SHP77 (cell line): ENCODE measurements at places on chromosomes 11 and 22.

GRCh38 chr22:47291565-47292495, 529.4 kb downstream of the TBC1D22A start:
- DNase-seq, result no peak

DNA sequence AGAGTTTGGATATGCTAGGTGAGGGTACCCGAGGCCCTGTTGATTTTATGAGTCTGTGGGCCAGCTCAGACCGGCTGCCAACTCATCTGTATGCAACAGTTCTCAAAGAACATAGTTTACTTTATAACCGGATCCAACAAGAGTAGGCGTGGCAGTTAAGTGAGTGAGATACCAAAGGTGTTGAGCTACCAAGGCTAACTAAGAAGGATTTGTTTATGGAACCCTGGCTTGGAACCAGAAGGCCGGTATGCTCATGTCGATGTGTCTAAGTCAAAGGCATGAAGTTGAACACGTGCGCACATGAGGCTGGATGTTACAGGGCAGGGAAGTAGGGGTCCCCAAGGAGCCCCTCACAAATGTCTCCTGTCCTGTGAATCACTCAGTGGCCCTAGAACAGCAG, at the start of gene KCNJ1:
TSS of gene KCNJ1 (minus strand) at position 20 of the 400 bp plus-strand sequence. CDS start 27,053 bp downstream, outside the sequence.
- DNase-seq, result no peak

- DNase-seq, result no peak
Observed at GRCh38 chr11:2525941-2526807, 81.4 kb downstream of the KCNQ1 start.

- DNase-seq, result no peak
Observed at GRCh38 chr11:102279641-102280170, 37.6 kb upstream of the BIRC3 start.

GRCh38 chr22:40024201-40025061, 29.7 kb downstream of the FAM83F start:
- DNase-seq, result peak; percentile 47

DNA sequence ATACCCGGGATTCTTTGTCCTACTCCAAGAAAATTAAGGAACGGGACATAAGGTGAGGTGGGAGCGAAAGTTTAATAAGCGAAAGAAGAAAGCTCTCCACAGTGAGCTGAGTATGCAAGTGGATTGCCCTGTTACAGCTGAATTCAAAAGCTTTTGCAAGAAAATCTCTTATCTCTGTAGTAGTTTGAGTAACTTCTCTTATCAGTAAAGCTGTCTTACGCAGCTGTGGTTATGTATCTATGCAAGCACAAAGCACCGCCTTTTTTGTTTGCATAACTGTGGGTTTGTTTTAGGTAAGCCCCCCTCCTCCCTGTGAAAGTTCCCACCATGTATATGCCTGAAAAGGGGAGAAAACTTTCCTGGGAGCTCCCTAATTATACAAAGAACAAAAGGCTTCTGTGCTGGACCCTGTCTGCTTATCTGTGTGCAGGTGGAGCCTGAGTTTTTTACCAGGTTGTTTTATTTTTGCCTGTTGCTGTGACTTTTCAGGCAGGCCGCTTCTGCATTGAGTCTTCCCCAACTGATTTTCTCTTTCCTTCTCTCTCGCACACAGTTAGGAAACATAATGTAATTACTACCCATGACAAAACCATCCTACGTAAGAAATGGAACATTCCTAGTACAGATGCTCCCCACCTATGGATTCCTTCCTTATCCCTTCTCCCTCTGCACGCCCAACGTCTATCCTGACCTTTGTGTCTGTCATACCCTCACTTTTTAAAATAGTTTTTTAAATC, 837 bp upstream of the PLAAT5 start:
- no peak for DNase-seq

DNA sequence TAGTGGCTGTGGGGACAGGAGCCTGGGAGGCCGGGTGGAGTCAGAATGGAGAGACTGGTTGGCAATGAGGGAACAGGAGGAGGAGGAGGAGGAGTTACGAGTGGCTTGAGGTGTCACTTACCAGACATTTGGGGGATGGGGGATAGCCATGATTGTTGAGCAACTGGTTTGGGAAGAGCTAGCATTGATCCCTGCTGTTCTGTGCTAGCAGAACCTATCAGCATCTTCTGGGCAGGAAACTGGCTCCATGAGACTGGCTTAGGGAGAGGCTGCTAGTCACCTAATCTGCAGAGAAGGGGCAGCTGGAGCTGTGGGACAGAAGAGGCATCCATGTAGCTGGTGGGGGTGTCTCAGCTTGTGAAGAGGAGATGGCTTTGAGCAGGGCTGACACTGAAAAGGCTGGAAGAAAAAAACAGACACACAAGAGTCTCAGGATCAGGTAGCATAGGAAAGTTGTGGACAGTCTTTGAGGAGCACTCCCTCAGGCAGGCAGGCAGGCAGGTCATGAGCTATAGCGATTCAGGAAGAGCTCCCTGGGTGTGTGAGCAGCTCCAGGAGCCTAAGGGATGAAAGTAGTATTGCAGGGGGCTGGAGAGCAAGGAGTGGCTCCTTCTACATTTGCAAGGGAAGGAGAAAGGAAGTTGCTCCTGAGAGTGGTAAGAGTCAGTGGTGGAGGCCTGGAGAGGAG, 22.3 kb downstream of the PIK3IP1 start:
- no peak for DNase-seq

DNA sequence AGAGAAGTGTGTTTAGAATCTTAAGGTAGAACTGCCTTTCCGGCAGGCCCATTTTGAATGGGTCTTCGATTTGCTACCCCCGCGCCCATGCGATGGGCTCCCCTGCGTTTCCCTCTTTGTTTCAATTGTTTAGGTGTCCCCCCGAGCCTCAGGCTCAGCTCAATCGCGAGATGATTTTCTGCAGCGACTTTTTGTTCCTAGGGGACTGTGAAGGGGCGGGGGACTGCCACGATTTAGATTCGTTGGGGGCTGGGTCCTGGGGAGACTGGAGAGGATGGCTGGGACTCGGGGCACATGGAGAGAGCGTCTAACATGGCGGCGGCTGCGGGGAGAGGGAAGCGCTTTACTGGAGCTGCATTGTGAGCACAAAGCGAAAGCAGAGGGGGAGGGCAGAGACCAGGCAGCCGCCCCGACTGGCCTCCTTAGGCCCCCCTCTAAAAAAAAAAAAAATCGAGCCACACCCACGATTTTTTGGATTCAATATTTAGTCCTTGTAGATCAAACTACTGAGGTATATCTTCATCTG, 1.7 kb downstream of the CAPRIN1 start:
- peak; percentile 56 for DNase-seq

DNA sequence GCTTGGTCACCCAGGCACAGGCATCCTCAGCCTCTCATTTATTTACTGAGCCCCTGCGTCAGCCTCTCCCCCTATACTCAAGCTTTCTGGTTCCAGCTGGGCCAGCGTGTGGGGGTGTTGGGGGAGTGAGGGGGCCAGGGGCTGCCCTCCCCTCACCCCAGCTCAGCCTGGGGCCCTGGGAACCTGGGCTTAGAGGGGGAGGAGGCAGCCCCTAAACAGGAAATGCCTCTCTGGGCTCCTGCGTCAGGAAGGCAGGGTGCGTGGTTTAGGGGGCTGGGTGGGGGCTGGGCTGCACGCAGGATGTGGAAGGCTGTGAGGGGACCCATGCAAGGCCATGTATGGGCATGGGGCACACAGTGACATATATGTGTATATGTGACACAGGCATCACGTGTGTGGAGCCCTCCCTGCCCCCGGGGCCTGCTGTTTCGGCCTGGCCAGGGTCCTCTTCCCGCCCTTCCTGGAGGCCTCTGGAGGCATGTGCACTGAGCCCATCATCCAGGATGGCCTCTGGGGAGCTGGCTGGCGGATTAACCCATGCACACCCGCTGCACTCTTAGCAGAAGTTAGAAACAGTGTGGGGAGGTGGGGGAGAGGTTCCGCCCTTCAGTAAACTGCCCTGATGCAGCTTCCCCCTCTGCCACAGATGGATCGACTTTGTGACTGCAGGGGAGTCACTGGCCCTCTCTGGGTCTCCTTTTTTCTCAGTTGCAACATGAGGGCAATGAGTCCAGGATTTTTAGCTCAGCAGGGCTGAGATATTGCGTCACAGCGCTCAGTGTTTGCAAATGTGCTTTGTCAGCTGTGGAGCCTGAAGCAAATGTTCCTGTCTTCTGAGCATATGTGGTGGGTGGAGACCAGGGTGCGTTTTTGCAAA, 1.1 kb upstream of the CD248 start:
- DNase-seq, result peak; percentile 32

- DNase-seq, result no peak
Observed at GRCh38 chr11:65266210-65266609, 4.4 kb downstream of the POLA2 start.

DNA sequence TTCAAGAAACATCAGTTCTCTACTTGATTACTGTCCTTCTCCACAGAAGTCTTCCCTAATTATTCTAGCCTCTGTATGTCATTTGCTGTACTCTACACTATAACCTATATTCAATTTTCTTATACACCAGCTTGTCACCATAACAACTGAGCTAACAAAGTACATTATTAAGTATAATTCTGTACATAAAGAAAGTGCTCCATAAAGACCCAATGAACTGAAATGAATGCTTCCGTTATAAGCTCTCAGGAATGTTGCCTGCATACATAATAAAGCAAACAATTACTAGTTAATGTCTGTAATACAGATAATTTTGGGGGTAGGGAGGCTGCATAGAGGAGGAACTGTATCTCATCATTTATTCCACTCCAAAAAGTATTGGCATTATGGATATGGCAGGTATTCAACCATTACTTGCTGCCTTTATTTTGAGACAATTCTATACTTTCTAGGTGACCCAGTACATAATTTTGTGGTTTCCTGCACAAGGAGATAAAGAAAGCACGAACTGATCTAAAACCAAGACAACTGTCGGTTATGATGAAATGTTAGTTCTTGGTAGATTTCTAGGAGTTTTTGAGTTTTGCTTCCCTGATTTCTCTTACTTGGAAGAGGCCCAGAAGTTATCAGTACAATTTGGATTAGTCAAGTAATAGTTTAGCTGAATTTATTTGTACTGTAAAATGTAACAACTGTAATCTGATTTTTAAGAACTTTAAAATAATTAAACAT, 202.5 kb downstream of the SBF2 start:
- no peak for DNase-seq

DNA sequence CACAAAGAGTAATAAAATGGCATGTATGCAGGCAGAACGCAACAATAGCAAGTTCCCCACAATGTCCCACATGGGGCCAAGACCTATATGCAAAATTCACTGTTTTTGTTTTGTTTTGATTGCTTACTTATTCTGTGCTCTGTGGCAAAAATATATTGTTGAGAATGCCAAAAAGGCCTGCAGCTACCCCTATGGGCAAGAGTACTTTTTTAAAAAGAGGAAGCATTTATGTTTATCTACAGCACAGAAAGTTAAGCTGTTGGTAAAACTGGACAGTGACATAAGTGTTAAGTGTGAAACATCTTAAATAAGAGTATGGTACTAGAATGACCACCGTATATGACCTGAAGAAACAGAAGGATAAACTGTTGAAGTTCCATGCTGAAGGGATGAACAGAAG, 301.9 kb upstream of the ZC3H12C start:
- DNase-seq, result no peak

DNA sequence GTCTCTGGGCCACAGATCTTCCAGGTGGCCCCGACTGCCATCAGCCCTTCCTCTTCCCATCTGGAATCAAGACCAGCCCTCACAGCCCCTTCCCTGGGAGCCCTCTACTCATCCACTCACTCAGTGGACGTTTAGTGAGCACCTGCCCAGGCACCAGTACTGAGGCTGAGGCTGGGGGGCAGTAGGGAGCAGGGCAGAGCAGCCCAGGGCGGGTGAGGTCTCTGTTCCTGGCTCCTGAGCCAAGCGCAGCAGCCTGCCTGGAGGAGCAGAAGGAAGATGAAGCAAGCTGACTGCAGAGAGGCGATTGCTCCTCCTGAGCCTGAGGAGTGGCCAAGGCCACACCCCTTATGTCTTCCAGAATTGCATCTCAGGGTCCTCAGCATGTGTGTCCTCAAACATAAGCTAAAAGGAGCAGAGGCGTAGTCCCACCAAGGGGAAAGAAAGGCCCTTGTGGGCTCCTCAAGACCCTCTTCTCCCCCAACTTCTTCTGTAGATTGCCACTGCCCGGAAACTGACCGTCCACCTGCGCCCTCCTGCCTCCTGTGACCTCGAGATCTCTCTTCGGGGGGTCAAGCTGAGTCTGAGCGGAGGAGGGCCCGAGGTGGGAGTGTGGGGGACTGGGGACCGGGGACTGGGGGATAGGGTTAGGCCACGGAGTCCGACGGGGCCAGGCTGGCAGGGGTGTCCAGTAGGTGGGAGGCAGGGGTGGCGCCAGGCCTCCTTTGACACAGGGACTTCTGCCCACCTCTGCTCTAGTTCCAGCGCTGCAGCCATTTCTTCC, 5.8 kb downstream of the MAPK8IP2 start:
- no peak for DNase-seq

GRCh38 chr11:121067962-121068647, 32.9 kb upstream of the TECTA start:
- no peak for DNase-seq

GRCh38 chr11:98289617-98290263, 731.0 kb upstream of the CNTN5 start:
- no peak for DNase-seq

GRCh38 chr11:21653951-21654421, 538.9 kb upstream of the ANO5 start:
- no peak for DNase-seq
